ENCODE measurements at places on chromosomes 3 and 15.

DNA sequence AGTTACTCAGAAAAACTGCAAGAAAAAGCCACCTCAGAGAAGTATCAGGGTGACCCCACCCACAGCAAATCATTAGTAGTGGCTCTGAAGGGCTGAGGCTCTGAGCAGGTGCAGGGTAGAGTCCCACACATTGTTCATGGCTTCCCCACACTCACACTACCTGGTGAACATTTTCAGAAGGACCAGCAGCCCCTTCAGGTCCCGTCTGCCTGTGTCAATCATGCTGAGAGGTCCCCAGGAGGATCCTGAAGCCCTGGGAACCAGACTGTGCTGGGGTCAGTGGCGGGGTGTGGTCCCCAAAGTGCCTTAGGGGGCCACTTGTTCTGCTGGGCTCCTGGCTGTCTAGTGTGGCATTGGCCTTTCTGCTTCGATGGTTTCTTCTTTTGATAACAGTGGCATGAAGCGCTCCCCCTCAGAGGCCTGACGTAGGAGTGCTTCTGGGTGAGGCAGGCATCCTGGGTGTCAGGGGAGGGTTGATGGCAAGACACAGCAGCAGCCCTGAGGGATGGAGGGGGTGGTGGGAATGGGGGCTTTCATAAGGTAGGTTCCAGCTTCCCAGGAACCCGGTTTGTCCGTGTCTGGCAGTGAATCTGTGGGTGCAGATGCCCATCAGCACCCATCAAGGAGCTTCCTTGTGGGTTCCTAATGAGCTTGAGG is 19.0 kb upstream of the FANCD2 start:
- DNase-seq = no peak

GRCh38 chr3:153927107-153927506 is 194.1 kb upstream of the ARHGEF26 start:
- DNase-seq = no peak

DNA sequence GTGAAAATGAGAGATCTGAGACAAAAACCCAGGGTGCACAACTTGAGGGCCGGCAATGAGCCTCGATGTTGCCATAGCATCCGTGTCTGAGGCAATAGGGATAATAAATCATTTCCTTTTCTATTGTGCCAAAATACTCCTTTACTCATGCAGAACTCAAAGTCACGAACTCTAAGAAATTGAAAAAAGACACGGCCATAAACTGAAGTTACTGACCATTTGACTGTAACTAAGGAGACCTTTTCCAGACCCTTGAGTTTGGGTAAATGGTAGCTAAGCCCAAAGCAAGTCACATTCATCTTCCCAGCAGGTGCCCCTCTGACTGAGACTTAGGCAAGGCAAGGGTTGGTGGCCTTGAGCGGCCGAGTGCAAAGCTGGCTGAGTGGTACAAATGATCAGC is 141.2 kb upstream of the SLCO3A1 start:
- no peak for DNase-seq

DNA sequence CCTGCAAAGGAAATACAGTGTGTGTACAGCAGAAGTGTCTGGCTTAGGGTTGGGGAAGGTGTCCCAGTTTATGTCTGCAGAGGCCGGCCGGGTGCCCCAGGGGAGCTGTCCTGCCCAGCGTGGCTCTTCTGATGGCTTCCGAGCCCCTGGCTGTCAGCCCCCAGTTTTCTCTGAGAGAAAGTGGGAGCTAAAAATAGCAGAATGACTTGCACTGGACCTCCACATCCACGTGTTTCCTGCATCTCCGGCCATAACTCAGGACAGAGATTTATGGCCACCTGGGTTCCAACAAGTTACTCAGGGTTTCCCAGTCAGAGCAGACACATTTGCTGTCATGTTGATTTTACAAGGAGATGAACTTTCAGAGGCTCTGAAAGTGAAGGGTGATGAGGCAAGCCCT is 192.0 kb downstream of the ATP10A start:
- DNase-seq = no peak

DNA sequence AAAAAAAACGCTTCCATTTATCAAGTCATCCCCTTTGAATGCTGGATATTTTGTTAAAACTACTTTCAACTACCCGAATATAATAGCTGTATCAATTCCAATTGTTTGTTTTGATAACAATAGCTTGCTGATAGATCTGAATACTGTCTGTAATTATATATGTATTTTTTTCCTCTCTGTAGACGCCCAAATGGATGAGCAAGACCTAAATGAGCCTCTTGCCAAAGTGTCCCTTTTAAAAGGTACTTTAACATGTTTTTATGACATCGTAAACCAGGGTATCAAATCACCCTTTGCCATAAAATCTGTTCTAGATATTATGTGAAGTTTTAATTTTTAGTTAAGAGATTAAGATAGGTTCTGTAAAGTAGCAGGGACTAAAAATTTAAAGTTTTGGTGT is 111.5 kb upstream of the FLNB start:
- DNase-seq = no peak

DNA sequence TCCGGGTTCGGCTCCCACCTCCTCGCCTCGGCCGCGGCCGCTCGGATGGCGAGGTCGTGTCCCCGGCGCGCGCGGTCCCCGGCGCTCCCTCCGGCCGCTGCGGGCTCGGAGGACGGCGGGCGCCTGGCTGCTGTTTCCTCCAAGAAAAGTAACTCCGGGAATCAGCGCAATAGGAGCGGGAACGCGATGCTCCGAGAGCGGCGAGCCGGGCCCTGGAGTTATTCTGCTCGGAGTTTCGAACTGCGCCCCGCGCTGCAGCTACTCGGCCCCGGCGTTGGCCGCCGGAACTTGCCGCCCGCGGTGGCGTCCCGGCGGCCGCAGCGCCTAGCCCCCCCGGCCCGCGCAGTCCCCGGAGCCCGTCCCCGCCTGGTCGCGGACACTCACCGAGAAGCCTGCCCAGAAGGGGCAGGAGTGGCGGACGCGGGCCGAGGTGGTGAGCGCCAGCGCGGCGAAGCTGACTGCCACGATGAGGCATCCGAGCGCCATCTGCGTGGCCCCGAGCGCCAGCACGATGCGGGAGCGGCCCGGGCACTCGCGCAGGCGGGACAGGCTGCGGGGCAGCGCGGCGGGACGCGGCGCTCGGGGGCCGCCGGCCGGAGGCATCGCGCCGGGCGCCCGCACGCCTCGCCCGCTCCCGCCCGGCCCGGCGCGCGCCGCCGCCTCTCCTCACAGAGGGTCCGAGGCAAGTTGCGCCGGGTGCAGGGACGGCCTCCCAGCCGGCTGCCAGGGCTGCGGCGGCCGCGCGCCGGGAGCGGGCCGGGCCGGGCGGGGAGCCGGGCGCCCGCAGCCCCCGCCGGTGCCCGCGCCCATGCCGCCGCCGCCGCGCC is 251.9 kb downstream of the TJP1 start:
- no peak for DNase-seq
